ENCODE measurements at places on chromosomes 6 and 20.

GRCh38 chr6:99711925-99712324 is 105.3 kb downstream of the PRDM13 start:
- no peak for DNase-seq

DNA sequence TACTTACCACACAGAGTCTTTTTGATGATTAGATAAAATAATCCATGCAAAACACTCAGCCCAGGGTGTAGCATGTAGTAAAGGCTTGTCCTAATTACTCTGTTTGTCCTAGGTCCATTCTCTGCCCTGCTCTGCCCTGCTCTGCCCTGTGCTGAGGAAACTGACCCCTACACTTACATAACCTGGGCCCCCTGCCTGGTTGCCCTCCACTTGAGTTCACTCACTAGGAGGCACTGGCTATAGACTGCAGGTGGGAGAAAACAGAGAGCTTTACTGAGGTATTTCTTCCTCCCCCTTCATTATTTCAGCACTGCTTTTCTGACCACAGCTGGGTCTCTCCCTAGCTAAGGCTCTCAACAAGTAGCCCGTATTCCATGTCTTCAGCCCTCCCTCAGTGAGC is 70.9 kb upstream of the TBX18 start:
- no peak for DNase-seq

DNA sequence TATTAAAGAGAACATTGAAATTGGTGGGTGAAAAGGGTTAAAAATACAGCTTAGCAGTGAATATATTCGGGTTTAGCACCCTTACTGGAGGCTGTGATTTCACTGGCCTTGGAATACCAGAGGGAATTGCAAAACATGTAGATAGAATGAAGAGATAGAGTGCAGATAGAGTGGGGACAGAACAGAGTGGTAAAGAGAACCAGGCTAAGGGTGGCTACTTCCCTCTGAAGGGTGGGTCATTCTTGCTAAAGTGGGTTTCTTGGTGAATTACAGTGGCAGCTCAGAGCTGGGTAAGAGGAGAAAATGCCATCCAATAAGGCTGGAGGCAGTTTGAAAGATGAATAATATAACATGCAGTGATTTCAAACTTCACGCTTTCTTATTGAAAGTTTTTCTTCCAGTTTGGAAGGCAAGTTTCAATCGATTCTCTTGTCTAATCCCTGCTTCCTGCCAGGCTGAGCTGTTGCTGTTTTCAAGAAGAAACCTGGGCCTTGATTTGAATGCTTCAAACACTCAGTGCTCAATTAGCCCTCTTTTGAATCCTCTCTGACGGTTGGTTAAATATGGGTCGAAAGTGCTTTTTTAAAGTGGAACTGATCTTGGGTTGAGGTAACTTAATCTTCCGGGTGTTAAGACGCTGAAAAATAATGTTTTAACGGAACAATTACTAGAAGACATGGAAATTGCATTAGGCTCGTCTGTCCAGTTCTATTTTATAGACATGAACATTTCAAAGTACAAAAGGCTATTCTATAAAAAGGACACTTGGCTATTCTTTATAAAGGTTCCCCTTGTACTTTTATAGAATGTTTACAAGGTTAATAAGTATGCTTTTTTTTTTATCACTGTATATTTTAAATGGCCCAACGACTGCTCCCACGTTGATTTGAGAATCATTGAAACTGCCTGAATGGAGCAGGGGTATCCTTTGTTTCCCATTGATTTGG is 203.3 kb downstream of the BCAS1 start:
- no peak for DNase-seq

DNA sequence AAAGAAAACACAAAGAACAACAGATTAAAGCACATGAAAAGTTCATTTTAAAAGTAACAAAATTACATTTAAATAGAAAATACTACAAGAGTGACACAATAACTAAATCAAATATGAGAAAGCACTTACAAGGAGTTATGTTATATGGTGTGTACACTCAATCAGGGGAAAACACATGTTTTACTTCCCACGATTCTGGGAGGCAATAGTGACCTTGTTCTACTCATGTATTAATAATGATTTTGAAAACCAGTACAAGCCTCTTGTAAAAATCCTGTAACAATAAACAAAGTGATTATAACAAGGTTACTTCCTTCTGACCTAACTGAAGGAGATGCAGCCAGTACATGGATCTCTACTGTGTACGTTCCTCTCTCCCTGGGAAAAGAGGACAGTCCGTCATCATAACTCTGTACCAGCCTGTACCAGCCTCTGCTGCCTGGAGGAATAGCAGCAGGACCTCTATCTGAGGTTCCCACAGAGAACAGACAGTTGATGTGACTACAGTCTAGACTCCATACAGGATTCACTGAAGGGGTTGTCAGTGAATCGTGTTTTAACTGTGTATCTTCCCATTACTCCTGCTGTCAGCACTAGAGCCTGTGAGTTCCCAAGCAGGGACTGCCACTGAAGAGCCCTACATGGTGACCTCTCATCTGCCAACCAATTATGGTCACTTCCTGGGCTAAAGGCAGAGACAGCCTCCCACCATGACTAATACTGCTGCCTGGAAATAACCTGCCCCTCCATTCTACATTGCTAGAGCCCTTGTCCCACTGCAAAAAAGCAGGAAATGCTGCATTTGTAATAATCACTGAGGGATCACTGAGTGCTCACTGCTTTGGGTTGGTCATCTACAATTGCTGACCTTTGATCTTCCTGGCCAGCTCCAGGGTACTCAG is 149.7 kb downstream of the KIF16B start:
- no peak for DNase-seq

- DNase-seq: no peak
Measured at GRCh38 chr6:119340796-119341487, 8.6 kb downstream of the MAN1A1 start.

DNA sequence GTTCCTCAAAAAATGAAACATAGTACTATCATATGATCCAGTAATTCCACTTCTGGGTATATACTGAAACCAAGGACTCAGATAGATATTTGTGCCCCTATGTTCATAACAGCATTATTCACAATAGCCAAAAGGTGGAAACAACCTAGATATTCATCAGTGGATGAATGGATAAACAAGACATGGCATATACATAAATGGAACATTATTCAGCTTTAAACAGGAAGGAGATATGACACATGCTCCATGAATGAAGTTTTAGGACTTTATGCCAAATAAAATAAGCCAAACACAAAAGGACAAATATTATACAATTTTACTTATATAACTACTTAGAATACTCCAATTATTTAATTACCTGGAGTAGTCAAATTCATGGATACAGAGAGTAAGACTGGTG is 16.4 kb downstream of the PLCB1 start:
- no peak for DNase-seq

- DNase-seq: no peak
Measured at GRCh38 chr6:39804466-39805065, 12.4 kb downstream of the DAAM2 start.

DNA sequence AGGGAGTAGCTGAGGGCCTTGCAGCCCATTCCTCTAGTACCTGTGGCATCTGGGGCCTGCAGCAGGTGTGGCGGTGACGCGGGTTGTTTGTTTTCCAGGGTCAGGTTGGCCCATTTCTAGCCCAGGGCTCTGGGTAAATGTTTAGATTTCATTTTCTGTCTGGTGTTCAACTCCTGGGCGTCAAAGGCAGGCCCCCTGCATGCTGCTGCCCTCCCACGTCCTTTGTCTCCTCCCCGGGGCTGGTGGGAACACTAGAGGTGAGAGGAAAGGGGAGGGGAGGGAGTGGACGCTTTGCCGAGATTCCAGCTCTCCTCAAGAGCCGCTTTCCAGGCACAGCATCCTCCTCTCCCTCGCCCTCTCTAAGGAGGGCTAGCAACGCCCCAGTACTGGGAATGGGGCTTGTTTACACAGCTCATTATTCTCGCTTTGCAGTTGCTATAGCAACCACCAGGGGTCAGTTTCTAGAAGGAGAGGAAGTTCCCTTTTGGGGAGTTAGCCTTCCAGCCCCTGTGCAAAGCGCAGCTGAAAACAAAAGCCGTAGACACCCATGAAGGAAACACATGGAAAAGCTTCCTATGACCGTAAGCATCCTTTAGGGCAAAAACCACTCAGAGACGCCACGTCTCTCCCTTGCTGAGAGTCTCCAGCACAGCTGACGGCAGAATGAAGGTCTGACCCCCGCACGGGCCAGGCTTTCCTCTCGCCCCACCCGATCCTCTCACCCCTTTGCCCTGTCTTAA is 170.6 kb downstream of the LY86 start:
- DNase-seq: no peak

DNA sequence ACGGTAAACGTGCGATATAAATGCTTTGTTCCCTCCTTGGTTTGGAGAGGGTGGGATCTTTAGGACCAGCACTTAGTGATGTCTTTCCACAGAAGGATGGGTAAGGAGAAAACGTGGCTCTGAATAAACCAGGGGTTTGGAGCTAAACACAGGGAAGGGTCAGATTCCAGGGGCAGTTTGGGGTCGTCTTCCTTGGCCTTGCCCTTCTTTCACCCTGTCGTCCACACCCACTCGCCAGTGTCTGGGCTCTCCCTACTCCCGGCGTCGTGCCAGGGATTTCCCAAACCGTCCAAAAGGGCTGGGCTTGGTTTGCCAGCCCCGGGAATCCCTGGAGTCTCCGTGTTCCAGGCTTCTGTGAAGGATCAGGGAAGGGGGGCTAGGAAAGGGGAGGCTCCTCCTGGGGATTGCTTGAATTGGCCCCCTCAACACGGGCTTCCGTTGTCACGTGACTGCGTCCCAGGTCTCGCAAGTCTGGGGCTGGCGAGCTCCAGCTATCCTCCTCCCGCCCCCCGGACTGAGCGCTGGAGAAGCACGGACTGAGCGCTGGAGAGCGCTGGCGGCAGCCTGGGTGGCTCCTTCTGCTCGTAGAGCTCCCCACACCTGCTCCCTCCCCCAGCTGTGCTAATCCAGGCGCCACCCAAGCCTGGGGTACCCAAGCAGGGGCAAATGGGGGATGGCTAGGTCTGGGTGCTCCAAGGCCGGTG is 9.4 kb upstream of the ARMC12 start:
- DNase-seq: no peak

DNA sequence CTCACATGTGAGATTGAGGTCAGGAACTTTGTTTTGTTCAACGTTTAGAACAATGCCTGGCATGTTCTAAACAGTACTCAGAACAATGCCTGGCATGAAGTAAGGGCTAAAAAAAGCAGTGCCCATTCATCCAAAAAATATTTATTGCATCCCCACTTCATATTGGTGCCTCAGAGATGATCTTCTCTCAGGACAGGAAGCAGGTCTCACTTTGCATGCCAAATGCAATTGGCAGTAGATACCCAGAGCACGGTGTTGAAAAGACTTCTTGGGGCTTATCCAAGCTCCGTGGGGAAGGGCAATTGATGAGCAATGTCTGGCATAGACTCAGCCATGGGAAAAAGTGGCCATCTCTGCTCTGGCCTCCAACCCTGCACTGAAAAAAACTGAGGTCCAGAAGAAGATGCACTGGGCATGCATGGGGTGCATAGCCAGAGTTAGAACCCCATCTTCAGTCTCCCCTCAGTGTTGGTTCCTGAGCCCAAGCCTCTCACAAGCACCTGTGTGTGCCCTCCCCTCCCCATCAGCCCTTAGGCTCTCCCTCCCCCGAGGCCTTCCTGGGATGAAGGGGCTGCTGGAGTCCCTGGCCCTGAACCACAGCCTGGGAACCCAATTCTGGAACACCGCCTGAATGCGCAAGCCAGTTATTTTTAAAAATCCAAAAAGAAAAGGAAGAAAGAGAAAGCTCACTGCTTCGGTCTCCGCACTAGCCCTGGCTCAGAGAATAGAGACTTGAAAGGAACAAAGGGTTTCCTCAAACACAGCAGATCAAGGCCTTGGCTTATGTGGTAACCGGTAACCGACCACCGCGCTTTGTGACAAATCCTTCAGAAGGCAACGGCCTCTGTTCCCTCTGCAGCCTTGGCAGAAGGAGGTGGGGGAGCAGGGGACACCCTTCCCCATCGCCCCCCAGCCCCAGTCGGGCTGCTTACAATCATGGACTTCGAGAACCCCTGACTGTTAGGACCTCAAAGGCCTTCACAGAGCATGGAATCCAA is 78.5 kb upstream of the SIRPA start:
- DNase-seq: no peak

- DNase-seq: no peak
Measured at GRCh38 chr20:3193806-3194616, 10.5 kb downstream of the DDRGK1 start.

DNA sequence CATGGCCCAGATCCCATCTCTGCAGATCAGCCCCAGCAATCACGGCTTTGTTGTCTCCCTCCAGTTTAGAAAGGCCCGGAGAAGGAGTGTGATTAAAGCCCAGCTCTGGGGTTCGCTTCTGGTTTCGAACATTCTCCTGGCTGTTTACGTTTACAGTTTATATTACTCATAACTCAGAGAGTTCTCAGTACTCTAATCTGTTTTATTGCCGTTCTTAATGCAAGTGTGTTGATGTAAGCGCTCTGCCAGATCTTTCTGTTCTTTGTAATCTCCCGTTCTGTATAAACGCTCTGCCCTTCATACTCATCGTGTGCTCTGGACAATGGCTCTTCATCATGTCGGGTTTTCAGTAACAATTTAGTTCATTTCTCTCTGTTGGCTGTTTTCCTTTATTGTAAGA is 118.0 kb upstream of the PRND start:
- no peak for DNase-seq
